ENCODE measurements at places on chromosomes 3 and 15.
A peak's percentile ranks its signal among the peaks of the same experiment; 100 is the strongest.

DNA sequence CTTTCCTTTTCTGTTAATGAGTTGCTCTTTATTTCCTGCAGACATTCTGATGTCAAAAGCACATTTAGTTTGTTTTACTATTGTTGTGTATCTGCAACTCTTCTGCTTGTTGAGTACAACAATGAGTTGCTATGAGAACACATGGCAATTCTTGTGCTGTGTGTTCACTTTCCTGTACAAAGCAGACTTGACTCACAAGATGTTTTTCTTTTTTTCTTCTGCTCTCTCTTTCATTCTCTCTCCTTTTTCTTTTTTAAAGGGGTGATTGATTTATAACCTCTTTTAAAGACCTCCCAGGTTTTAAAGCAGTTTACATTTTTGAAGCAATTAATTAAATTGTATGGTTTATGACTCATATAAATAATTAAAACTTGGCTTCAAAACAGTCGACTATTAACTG lies 31.6 kb upstream of the ABHD10 start:
- DNase-seq = no peak

GRCh38 chr3:8665407-8665896 lies 20.9 kb upstream of the SSUH2 start:
- DNase-seq = no peak

DNA sequence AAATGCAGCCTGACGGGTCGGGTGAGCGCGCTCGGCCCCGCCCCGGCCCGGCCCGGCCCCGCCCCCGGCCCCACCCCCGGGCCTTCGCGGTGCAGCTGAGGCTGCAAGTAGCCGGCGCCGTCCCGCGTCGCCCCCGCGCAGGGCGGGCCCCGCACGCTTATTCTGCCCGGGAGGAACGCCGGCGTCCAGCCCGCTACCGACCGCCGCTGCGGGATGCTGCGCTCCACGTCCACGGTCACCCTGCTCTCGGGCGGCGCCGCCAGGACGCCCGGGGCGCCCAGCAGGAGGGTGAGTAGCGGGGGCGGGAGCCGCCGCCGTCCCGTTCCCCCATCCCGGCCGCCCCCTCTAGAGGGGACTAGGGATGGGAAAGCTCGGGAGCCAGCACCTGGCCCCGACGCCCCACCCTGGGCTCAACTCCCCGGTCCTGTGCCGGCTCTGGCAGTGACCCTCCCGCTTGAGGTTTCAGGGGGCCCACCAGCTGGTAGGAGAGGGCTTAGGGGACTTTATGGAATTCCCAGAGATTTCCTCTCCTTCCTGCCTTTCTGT lies at the start of gene MYZAP:
TSS of gene MYZAP (plus strand) at position 83 of the 546 bp plus-strand sequence. CDS start at position 214, 131 bp downstream.
- DNase-seq = no peak

- no peak for DNase-seq
These were observed 419 bp upstream of the CALML4 start for GRCh38 chr15:68205558-68205944.

DNA sequence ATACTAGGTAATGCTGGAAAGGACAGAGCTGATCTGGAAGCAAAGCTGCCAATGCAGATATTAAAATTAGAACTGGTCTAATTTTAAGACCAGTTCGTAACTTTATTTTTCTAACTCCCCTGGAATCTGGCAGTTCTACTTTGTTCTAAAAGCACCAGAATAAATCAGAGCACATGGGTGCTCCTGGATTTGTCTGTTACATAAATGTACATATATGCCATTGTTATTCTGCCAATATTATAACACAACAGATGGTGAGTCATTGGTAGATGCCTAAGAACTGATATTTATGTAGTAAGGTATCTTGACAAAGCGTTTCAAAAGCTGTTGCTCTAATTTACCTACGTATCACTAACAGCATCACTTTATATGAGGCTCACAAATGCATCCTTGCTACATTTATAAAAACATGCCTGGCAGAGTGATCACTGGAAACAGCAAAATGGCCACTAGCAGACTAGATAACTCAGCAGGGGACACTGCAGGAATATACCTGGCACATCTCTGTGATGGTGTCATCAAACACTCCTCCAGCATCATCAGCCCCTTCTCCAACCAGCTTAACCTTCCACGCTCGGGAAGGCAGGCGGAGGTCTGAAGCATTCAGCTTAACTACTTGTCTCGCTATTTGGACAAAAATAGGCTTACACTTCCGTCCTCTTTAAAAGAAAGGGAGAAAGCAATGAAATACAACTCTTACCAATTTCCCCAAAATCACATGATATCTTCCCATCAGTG lies 26.2 kb downstream of the FBXL22 start:
- no peak for DNase-seq

GRCh38 chr3:119279101-119279554 lies 15.1 kb upstream of the ARHGAP31 start:
- DNase-seq = no peak

DNA sequence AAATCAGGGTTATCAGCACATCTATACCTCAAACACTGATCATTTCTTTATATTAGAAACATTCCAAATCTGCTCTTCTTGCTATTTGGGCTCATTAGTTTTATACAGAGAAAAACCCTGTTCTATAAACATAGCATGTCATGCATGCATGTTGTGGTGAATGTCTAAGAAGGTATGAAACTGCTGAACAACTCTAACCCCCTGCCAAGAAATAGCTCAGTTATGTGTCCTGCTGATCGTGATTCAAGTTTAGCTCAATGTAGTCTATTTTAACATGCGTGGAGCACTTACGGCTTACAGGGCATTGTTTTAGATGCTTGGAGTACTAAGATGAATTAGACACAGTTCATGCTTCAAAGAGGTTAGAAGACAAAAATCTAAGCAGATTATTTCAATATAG lies 35.8 kb downstream of the MYH15 start:
- DNase-seq = peak; percentile 72

DNA sequence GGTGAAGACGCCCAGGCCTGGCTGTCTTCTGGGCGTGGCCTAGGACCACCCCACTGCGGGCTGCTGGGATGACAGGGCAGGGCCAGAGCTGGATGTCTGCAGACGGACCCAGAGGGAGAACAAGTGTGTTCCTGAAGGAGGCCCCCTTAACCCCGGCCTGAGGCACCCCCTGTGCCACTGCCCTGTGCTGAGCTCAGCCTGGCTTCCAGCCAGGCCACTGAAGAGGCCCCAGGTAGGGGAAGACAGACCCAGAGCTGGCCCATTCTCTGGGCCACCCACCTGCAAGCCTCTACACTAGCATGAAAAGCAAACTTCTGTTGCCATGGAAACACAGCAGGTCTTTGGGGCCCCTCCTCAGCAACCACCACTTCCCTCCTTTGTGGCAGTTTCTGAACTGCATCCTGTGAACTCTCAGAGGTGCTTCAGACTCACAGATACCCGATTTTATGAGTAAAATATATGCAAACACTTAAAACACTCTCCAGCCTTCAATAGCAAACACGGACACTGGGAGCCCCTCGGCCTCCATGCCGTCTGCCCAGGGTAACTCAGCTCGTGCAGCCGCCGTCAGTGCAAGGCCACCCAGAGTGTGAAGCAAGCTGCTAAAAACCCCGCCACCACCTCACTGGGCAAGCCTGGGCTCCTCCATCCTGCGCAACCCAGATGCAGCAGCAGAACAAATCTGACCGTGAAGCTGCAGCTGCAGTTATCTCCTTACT lies 42.5 kb downstream of the CMTM6 start:
- DNase-seq = no peak

- DNase-seq = no peak
These were observed 436.4 kb downstream of the SHQ1 start for GRCh38 chr3:72411843-72412242.

- DNase-seq = peak; percentile 6
These were observed 73.3 kb upstream of the RAD18 start for GRCh38 chr3:9036404-9037131.

- no peak for DNase-seq
These were observed 10.8 kb upstream of the MEF2A start for GRCh38 chr15:99554880-99555488.

DNA sequence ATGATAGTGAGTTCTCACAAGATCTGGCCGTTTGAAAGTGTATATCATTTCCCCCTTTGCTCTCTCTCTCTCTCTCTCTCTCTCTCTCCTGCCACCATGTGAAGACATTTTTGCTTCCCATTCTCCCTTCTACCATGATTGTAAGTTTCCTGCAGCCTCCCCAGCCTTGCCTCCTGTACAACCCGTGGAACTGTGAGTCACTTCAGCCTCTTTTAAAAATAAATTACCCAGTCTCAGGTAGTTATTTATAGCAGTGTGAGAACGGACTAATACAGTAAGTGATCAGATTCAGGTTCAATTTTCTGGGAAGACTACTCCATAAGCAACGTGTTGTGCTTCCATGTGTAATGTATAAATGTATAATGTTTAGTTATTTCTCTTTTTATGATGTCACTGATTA lies 29.2 kb downstream of the CADPS start:
- DNase-seq = no peak

- DNase-seq = peak; percentile 43
These were observed 55.0 kb downstream of the GOLIM4 start for GRCh38 chr3:168040607-168041208.

- no peak for DNase-seq
These were observed 30.8 kb downstream of the TPRG1 start for GRCh38 chr3:189202583-189202982.

- no peak for DNase-seq
These were observed 14.2 kb downstream of the AMOTL2 start for GRCh38 chr3:134360046-134360445.

DNA sequence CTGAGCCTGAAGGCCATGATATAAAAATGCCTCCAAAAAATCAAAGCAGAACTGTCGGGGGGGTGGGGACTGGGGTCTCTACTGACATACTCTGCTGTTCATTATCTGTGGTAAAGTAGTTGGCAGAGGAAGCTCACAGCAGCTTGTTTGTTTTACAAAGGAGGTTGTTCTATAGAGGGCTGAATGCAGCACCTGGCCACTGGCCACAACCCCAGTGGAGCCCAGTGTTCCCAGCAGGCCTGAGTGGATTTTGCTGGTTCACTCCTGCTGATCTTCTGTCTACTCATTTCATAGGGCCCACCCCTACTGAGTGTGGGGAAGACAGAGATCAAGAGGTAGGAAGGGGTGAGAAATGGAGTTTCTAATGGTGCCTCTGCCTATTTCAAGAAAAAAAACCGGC lies 125.5 kb downstream of the DIPK2A start:
- no peak for DNase-seq

GRCh38 chr3:104514371-104514770 lies 852.3 kb upstream of the ALCAM start:
- no peak for DNase-seq

- no peak for DNase-seq
These were observed 2.7 kb downstream of the RPL15 start for GRCh38 chr3:23919628-23920027.

- no peak for DNase-seq
These were observed 5.4 kb downstream of the ZIC1 start for GRCh38 chr3:147414390-147415138.

GRCh38 chr15:49079340-49080039 lies 33.2 kb upstream of the SECISBP2L start:
- no peak for DNase-seq

DNA sequence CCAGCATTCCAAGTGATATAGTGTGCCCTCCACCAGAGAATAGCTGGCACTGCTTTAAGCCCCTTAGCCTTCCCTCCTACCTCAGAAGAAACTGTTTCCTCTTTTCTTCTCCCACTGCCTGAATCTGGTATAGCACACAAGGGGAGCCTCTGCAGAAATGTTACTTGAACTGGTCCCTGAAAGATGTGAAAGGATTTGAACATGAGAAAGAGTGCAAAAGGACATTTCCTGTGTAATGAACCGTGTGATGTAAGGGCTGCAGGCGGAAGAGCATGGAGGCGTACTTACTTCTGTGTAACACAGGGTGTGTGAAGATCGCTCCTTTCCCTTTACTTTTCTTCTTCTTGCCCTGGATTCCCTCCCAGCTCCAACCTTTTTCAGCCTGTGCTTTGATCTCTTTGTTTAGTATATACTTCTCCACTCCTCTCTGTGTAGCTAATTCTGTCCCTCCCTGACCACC lies 8.4 kb downstream of the TMOD3 start:
- DNase-seq = no peak

GRCh38 chr3:184227481-184227935 lies 1.9 kb upstream of the VWA5B2 start:
- DNase-seq = no peak

DNA sequence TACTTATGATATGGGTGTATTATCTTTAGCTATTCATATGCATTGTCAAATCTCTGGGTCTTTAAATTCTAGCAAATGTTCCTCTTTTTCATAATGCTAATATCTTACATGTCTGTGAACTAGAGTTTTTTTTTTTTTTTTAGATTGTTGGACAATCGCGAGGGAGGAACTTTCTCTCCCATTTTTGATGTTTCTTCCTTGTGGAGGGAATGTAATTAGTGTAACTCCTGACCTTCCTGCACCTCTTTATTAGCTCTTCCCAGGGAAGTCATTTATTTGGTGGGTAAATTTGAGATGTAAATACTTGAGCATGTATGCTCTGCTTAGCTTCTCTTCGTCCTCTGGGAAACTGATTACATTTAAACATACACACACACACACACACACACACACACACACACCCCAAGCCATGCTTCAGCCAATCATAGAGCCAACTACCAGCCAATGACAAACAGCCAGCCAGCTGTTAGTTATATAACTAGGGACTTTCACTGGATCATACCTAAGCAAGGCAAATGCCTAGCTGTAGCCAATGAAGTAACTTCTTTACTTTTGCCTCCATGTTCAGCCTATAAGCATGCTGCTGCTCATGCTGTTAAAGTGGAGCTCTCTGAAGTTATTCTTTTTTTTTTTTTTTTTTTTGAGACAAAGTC lies 8.3 kb upstream of the USP8 start:
- peak; percentile 2 for DNase-seq

GRCh38 chr3:4953119-4953518 lies 26.1 kb upstream of the BHLHE40 start:
- DNase-seq = no peak

DNA sequence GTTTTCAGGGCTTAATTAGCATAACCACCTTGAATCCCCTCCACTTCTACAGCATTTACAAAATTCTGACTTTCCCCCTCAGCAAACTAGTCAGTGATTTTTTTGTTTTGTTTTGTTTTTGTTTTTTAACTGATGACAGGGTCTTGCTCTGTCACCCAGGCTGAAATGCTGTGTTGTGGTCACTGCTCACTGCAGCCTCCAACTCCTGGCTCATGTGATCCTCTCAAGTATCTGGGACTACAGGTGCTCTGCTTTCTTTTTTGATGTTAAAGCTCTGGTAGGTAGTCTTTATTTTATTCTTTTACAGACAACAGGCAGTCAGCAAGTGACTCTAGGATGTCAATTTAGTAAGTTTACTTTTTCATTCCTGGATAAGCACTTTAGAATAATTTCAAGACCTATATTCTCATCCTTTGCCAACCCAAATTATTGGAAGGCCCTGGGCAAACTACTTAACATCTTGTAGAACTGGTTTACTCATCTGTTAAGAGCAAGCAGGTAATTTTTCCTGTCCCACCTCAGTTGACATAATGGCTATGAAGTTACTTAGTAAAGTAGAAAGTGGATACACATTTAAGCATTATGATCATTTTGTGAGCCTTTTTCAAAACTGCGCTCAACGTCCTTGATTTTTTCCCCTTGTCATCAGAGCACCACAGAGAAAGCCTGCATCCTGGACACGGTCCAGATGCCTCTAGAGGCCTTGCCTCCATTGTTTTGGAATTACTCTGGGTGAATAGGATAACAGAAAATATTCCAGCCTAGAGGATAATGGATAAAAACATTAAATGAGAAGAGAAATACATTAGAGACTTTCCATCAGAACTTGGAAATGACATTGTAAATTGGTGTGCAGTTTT lies 69.9 kb upstream of the NDUFB4 start:
- no peak for DNase-seq

- DNase-seq = no peak
These were observed 312.3 kb downstream of the SATB1 start for GRCh38 chr3:18112674-18113375.

GRCh38 chr3:112315791-112316190 lies 17.2 kb upstream of the CD200 start:
- no peak for DNase-seq

- DNase-seq = peak; percentile 7
These were observed 57.6 kb downstream of the ST8SIA2 start for GRCh38 chr15:92451225-92451825.

All from AG04450 (cell line).